CD4-positive, alpha-beta T cell treated with Interleukin-4 for 1 hour (primary cell): ENCODE measurements at places on chromosomes 13 and 19.

DNA sequence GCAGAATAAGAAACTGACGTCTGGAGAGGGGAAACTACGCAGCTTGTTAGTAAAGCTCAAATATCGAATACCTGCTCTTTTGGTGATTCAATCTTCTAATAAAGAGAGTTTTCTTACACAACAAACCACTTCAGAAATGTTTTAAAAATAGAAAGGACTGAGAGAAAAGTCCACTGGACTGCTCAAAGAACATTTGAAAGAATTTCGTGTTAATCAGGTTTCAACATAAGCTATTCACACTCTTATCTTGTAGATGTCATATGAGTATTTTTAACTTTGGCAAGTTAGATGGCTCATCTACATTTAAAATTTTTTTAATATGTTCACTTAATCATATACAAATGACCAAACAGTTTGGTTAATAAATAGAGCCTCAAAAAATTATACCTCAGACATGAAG is 95.6 kb upstream of the FAM216B start:
- no peak for DNase-seq

- no peak for DNase-seq
These were observed 237.4 kb downstream of the NBEA start for GRCh38 chr13:35179494-35179893.

- no peak for DNase-seq
These were observed 101.2 kb downstream of the TNFRSF19 start for GRCh38 chr13:23671377-23671776.

DNA sequence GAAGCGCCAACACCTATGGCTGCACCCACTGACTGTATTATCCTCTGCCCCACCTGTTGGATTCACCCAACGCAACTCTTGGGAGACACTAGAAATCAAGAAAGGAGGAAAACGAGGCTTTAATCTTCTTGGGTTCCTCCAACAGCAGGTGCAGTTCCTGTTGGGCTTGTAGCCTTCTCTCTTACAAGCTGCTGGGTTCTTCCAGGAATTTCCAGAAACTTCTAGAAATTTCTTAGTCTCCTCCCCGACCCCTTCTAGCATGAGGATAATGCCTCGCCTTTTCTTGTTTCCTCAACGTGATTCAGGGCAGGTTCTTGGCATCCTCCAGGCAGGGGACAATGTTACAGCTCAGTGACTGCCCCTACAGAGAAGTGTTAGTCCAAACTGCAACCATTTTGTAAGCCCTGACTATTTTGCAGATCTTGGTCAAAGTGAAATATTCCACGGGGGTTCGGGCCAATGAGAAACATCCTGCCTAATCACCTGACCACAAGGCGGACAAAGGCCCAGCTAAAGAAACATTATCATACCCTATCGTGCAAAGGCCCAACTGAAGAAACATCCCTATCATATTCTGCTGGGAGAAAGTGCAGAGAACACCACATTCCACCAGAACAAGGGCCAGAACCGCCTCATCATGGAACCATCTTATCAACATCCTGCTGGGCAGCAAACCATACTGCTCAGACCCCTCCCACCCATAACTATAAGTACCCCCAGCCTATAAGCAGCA is 614 bp upstream of the PNMA8A start:
- DNase-seq, result no peak

- no peak for DNase-seq
These were observed 93.1 kb upstream of the VSTM2B start for GRCh38 chr19:29432677-29433076.

- DNase-seq, result peak; percentile 59
These were observed 7.5 kb upstream of the LIN7B start for GRCh38 chr19:49106648-49107135.

DNA sequence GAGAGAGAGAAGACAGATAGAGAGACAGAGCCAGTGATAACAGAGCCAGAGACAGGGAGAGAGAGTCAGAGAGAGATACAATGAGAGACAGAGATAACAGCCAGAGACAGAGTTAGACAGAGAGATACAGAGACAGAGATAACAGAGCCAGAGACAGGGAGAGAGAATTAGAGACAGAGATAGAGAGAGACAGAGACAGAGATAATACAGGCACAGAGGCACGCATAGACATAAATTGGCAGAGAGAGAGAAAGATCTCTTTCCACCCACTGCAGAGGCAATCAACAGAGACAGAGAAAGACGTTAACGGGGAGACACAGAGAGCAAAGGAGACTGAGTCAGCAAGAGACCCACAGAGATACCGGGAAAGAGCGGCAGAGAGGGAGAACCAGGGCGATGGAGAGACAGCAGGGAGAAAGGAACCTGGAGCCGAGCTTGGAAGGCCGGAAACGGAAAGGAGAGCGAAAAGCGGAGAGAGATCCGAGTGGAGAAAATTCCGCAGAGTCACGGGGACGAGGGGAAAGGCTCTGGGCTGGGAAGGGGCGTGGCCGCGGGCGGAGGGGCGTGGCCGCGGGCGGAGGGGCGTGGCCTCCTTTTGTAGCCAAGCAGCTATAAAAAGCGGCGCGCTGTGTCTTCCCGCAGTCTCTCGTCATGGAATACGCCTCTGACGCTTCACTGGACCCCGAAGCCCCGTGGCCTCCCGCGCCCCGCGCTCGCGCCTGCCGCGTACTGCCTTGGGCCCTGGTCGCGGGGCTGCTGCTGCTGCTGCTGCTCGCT is at the start of gene TNFSF9:
Gene TNFSF9 (plus strand): TSS at position 641 of the 777 bp plus-strand sequence. CDS start 11 bp downstream, at position 652.
- DNase-seq, result peak; percentile 88

DNA sequence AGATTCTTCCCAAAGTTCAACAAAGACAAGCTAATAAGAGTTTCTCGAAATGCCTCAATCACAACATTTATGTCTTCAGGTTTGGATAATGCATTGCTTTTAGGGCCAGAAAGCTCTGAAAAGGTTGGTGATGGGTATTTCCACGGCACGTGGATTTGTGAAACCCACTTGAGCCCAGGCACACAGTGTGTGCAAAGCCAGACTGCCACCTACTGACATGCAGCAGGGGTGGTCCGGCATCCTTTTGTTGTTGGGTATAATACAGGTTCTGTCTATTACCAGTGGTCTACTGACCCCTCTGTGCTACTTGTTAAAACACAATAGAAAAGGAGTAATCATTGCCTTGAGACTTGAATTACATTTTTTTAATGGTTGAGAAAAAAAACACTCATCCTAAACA is 225.6 kb downstream of the RAP2A start:
- peak; percentile 12 for DNase-seq

GRCh38 chr13:31352467-31352866 is 152.7 kb downstream of the B3GLCT start:
- no peak for DNase-seq

DNA sequence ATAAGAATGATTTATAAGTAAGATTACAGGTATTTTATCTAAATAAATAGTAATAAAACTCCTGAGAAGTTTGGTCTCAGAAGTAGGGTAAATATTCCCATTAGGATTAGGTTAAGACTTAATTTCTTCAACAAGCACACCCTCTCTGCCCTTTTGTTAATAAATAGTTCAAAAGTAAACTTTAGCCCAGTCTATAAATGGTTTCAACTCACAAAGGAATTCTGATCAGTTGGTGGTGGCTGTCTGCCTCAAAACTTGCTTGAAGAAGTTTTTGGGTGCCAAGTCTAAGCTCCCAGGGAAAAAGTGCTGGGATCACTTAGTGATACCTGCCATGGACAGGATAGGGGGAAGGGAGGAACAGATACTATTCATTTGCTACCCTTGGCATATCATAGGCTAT is 22.9 kb downstream of the MBNL2 start:
- no peak for DNase-seq

GRCh38 chr13:43391036-43391435 is 367.6 kb downstream of the DNAJC15 start:
- no peak for DNase-seq

DNA sequence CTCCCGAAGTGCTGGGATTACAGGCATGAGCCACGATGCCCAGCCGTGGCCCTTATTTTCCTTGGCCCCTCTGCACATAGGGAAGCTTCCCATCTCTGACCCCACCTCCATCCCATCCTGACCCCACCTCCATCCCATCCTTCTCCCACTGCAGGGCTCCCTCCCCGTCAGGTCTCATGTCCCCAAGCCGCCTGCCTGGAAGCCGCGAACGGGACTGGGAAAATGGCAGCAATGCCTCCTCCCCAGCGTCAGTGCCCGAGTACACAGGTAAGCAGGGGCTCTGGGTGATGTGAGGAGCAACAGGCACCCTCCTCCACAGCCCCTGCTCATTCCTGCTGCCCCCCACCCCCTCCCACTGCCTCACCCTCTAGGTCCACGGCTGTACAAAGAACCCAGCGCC is 12.2 kb downstream of the XAB2 start:
- no peak for DNase-seq

GRCh38 chr19:8149261-8150094 is at the start of gene FBN3:
Gene FBN3 (minus strand): TSS chr19:8149592. CDS start chr19:8147480, 2,112 bp downstream.
- DNase-seq, result no peak

- DNase-seq, result no peak
These were observed 220.5 kb downstream of the TM9SF2 start for GRCh38 chr13:99721606-99722337.

DNA sequence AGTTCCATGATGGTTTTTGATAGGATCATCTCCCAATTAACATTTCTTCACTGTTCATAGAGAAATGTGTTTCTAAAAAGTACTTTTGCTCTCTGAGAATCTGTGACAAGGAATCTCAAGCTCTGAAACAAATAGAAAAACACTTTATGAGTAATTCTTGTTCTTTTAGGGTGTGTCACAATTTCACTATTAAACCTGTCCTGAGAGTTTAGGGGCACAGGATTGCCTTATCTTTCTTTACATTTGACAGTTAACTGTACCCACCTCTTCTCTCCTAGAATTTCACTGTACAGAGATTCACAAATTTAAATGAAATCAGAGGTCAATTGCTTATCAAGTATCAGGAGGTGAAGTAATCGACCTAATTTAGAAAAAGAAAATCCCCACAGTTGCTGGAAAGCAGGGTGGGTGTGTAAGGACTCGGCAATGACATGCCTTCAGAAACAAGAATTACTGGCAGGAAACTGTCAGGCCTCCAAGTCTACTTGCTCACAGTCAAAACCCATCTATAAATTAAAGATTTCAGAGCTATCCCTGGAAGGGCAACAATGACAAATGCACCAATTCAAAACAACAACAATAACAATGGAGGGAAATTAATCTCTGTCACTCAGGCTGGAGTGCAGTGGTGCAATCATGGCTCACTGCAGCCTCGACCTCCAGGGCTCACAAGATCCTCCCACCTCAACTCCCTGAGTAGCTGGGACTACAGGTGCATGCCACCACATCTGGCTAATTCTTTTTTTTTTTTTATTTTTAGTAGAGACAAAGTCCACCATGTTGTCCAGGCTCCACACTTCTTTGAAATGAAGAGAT is 250.2 kb downstream of the ABCC4 start:
- DNase-seq, result no peak

DNA sequence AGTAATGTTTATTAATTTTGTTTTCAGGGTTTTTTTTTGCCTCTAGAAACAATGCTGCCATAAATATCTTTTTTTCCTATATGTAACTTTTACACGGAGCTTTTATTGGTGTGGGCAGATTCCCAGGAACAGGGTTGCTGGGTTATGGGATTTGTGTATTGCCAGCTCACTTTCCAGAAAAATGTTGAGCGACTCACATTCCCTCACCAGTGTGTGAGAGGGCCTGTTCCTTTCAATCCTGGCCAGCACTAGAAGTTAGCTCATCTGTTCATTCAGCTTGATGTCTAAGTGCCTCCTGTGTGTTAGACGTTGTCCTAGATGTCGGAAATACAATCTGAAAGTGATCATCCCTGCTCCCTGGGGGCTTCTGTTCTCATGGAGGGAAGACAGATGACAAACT is 2.6 kb downstream of the ZNF71 start:
- no peak for DNase-seq
